ENCODE measurements at places on chromosomes 6 and 20. TPM values are rescaled to one million over a fixed set of nuclear protein-coding genes. Genes with fewer than 3 reads are reported as not detected.

GRCh38 chr6:53530346-53530745 is 14.6 kb downstream of the GCLC start:
- no peak for DNase-seq

Gene FKBP5
- polyA plus RNA-seq = 23.8 TPM

Gene RBM38
- polyA plus RNA-seq = 20.9 TPM

DNA sequence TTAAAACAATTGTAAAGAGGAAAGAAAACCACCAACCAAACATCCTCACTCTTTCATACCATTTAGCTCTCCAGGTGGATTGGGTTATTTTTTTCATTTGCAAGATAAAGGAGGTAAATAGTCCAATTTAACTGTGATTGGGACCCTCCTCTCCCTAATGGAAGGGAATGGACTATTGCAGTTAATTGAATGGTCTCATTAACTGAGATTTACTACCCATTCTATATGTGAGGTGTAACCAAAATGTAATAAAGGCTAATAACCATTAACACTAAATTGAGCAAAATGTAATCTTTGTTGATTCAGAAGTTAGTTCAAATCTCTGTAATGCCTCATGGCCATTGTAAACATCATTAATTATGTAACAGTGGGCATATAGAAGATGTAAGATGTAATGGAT is 105.0 kb downstream of the KLHL32 start:
- DNase-seq = no peak

DNA sequence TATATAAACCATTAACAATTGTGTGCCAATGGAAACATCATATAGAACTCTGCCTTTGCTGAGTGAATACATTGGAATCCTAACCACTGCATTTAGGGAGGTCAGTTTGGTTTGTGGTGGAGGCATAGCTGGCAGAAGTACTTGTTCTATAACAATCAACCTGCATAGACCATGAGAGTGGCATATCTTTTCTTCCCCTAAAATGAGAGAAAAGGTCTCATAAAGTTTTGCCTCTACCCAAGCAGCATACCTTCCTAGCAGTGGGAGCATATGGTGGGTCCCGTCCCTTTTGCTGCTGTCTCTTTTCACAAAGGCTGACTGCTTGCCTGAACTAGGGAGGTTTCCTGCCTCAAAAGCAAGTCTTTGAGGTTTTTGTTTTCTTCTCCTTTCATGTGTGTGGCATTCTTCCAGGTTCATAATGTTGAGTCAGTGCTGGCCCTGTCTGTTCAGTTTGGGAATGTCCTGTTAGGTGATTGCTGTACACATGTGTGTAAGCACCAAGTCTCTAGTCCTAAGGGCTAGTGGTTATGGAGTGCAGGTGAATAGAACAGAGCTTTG is 61.2 kb upstream of the SUPT3H start:
- DNase-seq = no peak

DNA sequence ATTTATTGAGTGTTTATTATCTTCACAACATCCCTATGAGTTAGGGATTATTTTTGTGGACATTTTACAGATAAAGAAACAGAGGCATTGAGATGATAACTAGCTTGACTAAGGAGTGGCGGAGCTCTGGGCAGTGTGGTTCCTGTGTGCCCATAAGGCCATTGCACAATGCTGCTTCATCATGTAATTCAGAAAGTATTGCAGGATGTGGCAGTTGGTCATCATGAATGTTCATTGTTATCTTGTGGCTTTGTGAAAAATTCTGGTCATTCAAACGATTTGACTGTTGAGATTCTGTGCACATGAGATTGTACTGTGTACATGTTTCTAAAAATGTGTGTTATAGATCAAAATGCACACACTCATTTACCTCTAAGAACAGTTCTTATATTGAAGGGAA is 150.8 kb downstream of the ESR1 start:
- no peak for DNase-seq

Gene TRIM40
- polyA plus RNA-seq = not detected

All from left renal pelvis (tissue), 4 donors.